ENCODE measurements at places on chromosomes 5 and 9. TPM values are rescaled to one million over a fixed set of nuclear protein-coding genes. Genes with fewer than 3 reads are reported as not detected.

- no peak for DNase-seq
Measured at GRCh38 chr9:69065660-69066059, 30.1 kb downstream of the FXN start.

PCDHAC2 gene
- total RNA-seq, result not detected

GRCh38 chr5:179322071-179323025 lies 22.9 kb downstream of the ADAMTS2 start:
- no peak for DNase-seq

- DNase-seq, result no peak
Measured at GRCh38 chr9:133979921-133980863, 11.9 kb downstream of the VAV2 start.

HMGCS1 gene
- 90.5 TPM for total RNA-seq

GRCh38 chr5:139680368-139681111 lies 32.4 kb downstream of the CXXC5 start:
- no peak for DNase-seq

PHF24 gene
- total RNA-seq, result 0.16 TPM

DNA sequence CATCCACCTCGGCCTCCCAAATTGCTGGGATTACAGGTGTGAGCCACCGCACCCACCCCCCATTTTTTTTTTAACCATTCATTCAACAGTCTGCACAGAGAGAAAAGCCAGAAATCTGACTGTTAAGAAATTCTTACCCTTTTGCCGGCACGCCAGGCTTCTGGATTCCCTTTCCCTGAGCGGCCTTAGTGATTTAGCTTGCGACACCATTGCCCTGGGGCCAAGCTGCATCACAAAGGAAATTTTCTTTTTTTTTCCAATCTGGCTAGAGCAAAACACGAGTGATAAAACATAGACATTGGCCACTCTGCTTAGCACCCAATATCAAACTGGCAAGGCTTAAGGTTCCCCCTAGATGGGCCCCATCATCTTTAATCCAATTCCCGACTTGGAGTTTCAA lies 21.2 kb upstream of the ATOSB start:
- DNase-seq, result peak; percentile 16

MIER3 gene
- 31.0 TPM for total RNA-seq

CKMT2 gene
- total RNA-seq, result not detected

DNA sequence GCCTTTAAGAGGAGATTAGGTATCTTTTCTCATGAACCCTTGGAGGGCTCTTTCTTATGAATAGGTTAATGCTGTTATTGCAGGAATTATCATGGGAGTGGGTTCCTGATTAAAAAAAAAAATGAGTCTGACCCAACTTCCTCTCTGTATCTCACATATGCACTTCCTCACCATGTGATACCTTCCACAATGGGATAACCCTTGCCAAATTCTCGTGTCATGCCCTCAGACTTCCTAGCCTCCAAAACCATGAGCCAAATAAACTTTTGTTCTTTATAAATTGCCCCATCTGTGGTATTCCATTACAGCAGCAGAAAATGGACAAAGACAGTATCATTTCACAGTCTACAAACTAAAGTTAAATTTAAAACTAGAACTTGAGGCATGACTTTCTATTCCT lies 1.0 kb downstream of the OR1B1 start:
- DNase-seq, result no peak

GRCh38 chr5:54150841-54151240 lies 159.5 kb downstream of the ARL15 start:
- DNase-seq, result no peak

GRCh38 chr5:135223891-135224625 lies 175.0 kb downstream of the MACROH2A1 start:
- no peak for DNase-seq

GRCh38 chr9:127874301-127875221 lies 2.9 kb downstream of the AK1 start:
- DNase-seq, result no peak

DNA sequence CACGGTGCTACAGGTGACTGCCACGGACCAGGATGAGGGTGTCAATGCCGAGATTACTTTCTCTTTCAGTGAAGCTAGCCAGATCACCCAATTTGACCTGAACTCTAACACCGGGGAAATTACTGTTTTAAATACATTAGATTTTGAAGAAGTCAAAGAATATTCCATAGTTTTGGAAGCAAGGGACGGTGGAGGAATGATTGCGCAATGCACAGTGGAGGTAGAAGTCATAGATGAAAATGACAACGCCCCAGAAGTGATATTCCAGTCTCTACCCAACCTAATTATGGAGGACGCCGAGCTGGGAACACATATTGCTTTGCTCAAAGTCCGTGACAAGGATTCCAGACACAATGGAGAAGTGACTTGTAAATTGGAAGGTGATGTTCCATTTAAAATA lies 1.2 kb downstream of the PCDHGB4 start:
- DNase-seq, result no peak

DNA sequence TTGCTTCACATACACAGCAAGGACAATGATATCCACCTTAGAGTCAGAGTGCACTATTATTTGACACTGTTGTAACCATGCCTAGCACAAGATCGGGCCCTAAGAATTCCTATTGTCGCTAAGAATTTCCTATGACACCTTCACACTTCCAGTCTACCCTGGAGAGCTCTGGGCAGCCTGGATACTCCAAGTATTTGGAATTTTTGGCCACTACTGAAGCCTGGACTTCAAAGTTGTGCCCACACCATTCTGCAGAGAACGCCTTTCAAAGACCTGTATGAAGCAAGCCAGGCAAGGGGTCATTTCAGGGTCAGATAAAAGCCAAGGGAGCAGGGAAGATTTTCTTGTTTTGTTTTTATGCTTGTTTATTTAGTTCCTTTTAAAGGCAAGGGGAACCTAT lies 179.7 kb downstream of the PAPPA start:
- no peak for DNase-seq

- peak; percentile 58 for DNase-seq
Measured at GRCh38 chr5:71533142-71533541, 54.0 kb upstream of the MCCC2 start.

DNA sequence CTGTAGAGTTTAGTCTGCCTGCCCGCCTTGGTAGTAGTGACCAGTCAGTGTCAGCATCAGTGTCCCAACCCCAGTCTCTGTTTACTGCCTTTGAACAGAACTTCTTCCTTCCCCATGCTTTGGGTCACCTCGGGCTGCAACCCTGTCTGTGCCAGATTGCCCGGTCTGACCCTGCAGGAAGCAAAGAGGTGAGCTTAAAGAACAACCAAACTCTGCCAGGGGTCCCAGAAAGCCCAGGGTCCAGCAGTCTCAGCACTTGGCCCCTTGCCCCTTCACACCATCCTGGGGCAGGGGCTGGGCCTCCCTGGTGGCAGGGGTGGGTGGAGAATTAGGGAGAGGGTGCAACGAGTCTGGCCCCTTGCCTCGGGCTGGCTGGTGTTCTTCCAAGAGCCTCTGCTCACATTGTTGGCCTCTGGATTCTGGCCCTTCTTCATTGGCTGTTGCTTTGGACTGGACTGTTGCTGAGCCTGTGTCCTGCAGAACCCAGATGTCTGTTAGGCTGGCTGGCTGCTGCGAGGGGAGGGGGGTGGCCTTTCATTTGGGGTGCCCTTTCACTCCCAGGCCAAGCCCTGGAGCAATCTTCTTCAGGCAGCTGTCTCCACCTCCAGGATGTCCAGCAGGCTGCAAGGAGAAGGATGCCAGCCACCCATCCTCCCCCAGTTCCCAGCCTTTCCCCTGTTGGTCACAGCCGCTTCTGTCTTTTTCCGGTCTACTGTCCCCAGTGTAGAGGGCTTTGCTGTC lies 51.2 kb downstream of the SAR1B start:
- DNase-seq, result peak; percentile 15

- no peak for DNase-seq
Measured at GRCh38 chr9:114867327-114867726, 61.5 kb upstream of the TNFSF15 start.

DNA sequence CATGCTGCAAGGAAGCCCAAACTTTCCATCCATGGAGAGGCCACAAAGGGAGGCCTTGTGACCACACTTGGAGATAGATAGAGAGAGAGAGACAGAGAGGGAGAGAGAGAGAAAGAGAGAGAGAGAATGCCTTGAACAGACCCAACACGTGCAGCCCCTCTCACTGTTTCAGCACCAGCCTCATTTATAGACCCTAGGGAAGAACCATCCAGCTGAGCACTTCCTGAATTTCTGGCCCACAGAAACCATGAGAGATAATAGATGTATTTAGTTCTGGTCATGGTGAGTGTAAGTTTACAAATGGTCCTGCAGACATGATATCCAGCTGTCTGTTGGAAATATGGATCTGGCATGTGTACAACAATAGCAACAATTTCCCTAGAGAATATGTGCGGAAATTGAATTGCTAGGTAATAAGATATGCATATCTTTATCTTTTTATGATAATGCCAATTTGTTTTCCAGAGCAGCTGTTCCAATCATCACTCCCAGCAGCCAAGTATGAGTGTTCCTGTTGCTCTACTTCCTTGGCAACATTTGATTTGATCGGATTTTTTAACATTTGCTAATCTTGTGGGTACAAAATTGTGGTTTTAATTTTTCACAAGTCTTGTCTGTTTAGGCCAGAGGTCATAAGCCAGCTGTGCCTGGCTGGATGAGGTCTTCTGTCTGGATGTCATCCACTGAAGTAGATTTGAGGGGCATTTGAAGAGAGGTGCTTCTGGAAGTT lies 217.3 kb upstream of the IL12B start:
- no peak for DNase-seq

GRCh38 chr5:115194676-115195075 lies 25.0 kb upstream of the TRIM36 start:
- peak; percentile 56 for DNase-seq
